ENCODE measurements at places on chromosomes 6 and 20.

DNA sequence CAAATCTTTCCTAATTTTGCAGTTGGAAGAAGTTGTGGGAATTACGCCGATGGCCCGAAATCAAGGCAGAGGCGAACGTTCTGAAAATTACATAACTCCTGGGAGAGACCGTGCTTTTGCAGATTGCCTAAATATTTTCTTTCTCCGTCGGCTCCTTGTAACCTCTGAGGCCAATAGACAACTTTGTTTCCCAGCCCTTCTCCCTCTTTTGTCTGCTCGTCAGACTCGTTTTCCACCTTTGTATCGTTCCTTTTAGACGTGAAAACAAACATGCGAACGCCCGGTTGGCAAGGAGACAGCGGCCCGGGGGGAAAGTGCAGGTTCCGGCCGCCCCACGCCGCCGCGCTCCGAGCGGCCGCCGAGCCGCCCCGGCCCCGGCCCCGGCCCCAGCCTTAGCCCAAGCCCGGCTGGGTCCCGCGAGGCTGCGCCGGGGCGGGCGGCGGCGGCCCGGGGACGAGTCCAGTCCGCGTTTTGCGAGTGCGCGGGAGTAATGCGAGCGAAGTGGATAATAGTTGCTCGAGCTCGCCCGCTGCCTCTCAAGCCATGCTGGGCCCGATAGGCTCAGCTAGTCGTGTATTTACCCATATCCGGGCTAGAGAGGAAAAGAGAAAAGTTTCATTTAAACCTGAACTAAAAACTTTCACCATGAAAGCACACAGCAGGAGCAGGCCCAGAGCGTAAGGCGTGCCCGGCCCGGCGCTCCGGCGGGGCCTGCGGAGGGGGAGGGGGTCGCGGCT lies at the start of gene ARID1B:
Gene ARID1B (plus strand): TSS at position 539 of the 737 bp plus-strand sequence. CDS start 303 bp downstream, outside the sequence.
- peak; percentile 61 for DNase-seq

DNA sequence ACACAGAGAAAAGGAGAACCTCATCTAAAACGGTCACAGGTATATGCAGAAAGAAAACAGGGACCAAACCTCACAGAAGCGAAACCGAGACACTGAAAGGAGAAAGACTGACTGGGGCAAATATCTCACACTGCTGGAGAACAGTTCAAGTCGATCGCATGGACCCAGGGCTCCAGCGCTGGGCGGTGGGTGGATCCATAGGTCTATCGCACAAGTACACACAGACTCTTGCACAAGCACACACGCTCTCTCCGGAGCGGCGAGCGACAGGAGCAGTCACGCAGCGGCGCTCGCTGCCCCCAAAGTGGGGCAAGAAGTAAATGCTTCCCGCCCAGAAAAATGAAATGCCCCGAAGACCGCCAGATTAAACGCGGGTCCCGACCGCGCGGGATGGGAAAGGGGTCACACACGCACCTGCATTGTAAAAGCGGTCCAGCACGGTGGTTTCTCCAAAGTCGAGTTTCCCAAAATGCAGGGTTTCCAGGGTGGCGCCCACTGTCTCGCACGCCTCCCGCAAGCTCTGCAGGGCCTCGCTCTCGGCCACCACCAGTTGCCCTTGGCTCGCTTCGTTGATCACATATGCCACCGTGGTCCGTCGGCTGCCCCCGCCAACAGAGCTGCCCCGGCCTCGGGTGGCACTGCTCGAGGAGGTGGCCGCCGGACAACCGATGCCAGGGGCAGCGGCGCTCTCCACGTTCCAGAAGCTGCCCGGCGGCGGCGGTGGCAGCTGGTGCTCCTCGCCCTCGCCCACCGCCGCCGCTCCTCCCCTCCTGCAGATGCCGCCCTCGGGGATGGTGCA lies 782 bp downstream of the MAP3K5 start:
- DNase-seq = peak; percentile 72

DNA sequence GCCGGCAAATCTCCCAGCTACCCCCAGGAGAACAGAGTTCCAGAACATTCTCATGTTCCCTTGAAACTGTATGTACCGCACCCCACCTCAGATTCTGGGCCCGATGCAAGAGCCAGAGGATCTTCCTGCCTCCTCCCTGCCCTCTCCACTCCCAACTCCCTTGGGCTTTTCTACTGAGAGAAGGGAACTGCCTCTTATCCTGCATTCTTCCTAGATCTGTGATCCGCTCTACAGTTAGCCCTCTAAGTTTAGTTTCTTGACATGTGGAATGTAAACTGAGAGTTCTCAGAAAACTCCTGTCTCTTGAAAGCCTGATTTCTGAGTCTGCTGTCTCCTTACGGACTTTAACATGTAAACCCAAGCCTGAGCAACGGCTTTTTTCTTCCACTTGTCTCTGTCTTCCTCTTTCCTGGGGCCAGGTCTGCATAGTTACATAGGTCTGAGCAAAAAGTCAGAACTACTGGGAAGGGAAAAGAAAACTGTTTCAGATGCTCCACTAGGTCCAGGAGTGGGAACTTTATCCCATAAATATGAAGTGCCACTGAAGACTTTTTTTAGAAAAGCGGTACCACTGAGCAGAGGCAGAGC lies 86.5 kb upstream of the TNFAIP3 start:
- no peak for DNase-seq

- DNase-seq = no peak
Measured at GRCh38 chr6:3926150-3926482, 76.9 kb downstream of the FAM50B start.

DNA sequence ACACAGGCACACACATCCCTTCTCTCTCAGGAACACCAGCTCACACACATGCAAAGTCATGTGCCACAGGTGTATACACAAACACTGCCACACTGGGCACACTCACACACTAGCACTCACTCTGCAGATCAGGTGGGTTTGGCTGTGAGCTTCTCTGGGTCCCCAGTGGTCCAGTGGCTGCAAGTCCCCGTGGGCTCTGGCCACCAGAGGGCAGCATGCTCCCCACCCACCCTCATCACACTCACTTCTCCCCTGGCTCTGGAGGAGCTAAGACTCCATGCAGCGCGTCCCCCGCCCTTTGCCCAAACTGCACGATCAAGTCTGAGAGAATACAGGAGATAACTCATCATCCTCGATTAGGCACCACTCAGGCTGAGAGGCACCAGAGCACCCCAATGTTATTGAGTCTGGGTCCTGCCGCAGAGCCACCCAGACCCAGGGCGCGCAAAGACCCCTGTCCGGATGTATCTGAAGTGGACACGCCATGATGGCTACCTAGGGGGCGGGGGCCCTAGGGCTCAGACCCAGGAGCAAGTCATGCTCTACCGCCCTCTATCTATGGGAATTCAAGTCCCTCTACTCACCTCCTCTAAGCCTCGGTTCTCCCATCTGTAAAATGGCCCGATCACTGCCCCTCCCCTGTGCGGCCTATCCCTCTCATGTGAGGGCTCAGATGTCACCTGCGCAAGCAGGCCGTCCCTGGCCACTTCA lies 90.5 kb downstream of the GRM4 start:
- peak; percentile 67 for DNase-seq

GRCh38 chr6:138507977-138508675 lies 8.8 kb upstream of the NHSL1 start:
- no peak for DNase-seq

Data from NCI-H526 (cell line).